ENCODE measurements at places on chromosomes 4 and X. TPM values are rescaled to one million over a fixed set of nuclear protein-coding genes. Genes with fewer than 3 reads are reported as not detected.

The EXOC1L gene
- not detected for total RNA-seq

The VCX3A gene
- total RNA-seq: not detected

The CXCL3 gene
- total RNA-seq: 3.3 TPM

The TMSB15C gene
- 6.2 TPM for total RNA-seq

The TMPRSS11A gene
- total RNA-seq: not detected

The DCLK2 gene
- total RNA-seq: 14.1 TPM

The PDE6B gene
- 0.22 TPM for total RNA-seq

The GAGE13 gene
- not detected for total RNA-seq

The MAGEE2 gene
- total RNA-seq: not detected

The SLC6A8 gene
- total RNA-seq: 7.0 TPM

The CTAG1A gene
- not detected for total RNA-seq

The PPP1R2C gene
- total RNA-seq: not detected

The NKX3-2 gene
- total RNA-seq: 0.55 TPM

The GABRG1 gene
- not detected for total RNA-seq

The ADH1B gene
- 0.33 TPM for total RNA-seq

The USP26 gene
- total RNA-seq: not detected

The KDR gene
- 0.75 TPM for total RNA-seq

The NUDT9 gene
- 18.3 TPM for total RNA-seq

The ELK1 gene
- total RNA-seq: 23.6 TPM

The GPR50 gene
- total RNA-seq: not detected

The CT47C1 gene
- not detected for total RNA-seq
